ENCODE measurements at places on chromosomes 3 and 15.

- no peak for DNase-seq
Measured at GRCh38 chr15:32998979-32999672, 195.4 kb downstream of the FMN1 start.

- DNase-seq, result no peak
Measured at GRCh38 chr15:58830556-58830955, 59.5 kb downstream of the MINDY2 start.

DNA sequence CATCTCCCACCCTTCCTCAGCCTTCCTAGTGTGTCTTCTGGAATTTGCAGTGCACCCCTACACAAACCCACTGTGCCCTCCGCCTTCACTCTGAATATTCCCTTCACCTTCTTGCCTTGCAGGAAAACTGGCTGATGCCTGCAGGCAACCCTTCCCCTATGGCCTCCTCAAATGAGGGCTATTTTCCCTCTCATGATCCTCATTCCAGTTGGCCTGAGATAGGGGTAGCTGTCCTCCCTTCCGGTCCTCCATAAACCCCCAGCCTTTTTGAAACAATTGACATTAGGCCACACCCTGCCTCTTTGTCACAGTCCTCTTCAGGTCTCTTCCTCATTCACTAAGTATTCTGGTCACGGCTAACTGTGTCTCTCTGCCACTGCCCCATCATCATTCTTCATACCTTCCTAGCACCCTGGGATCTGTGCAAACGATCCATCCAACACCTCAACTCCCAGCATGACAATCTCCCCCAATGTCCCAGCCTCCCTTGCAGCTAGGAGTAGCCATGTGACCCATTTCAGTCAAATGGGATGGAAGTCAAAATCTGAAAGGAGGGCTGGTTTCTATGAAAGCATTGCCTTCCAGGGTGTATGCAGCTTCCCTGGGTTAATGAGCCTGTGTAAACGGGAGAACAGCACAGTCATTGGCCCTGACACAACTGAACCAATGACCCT is 8.5 kb upstream of the TICRR start:
- no peak for DNase-seq

DNA sequence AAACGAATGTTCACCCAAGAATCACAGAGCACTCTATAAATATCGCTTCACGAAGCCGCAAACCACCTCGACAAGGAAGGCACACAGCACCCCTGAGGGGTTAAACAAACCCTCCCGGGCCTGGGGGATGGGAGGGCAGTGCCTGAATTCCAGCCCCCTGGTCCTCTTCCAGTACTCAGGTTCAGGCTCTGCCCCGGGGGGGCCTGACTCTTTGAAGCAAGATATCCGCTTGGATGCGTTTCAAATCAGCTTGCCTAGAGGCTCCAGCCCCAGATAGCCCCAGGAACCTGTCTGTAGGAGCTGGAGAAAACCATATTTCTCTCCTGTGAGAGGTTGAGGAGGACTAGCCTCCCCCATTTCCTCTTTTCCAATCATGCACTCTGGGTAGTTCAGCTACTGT is 194.7 kb downstream of the WNT5A start:
- DNase-seq, result no peak

DNA sequence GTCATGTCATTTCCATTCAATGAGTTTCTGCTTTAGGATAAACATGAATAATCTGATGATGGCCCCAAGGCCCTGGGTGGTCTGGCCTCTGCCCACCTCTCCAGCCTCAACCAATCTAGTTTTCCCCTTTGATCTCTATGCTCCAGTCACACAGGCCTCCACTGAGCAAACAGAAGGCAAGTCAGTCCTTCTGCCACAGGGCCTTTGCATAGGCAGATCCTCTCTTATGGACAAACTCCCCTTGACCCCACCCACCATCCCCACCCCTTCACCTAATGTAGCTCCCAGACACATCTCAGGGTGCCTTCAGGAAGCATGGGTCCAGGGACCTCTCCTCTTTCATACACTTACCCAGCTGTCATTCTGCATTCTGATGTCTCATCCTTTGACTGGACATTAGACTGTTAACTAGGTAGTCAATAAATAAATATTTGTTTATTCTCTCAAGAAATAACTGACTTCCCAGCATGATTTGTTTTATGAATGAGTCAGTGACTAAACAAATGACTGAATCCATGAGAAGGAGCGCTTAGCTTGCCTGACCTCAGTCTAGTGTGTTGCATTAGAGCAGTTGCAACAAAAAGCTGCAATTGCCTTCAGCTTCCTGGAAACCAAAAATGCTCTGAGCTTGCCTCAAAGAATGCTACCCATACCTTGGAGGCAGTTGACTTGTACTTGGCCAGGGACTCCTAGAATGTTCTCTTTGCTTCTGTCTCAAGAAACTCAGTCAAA is 386.6 kb upstream of the WNT5A start:
- DNase-seq, result no peak
